NCI-H524 (cell line): ENCODE measurements at places on chromosomes 3 and 15.

GRCh38 chr3:126983276-126983652 lies 349 bp downstream of the PLXNA1 start:
- DNase-seq, result no peak

GRCh38 chr3:61236556-61236955 lies 14.7 kb downstream of the FHIT start:
- DNase-seq, result no peak

DNA sequence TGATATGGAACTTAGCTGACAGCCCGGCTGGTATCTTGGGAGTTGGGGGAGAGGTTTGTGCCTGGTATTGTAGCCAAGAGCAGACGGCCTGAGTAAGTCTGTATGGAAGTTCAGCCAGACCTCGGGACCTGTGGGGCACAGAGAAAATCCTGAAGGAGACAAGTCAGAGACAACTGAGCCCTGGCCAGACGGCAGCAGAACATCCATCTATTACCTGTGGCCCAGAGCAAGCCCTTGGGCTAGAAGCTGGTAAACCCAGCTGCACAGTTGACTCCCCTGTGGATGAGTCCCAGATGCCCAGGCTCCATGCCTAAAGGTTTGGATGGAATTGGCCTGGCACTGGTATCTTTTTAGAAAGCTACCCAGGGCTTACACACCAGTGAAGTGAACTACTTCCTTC lies 70.4 kb upstream of the DLG1 start:
- no peak for DNase-seq

DNA sequence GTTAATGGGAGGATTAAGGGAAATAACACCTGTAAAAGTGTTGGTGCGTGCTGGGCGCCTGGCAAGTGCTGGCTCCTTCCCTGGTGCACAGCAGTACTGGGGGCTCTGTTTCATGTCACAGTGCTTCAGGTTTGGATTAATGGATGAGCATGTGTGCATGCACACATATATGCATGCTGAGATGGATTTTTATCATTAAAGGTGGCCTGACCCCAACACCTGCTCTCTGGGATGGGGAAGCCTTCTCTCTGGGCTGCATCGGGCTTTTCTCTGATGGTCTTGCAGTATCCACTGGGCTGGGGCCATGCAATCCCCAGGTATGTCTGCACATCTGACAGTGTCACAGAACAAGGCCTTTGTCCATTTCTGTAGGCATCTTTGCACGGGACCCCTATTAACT lies 127.5 kb upstream of the PLXNA1 start:
- DNase-seq, result no peak

DNA sequence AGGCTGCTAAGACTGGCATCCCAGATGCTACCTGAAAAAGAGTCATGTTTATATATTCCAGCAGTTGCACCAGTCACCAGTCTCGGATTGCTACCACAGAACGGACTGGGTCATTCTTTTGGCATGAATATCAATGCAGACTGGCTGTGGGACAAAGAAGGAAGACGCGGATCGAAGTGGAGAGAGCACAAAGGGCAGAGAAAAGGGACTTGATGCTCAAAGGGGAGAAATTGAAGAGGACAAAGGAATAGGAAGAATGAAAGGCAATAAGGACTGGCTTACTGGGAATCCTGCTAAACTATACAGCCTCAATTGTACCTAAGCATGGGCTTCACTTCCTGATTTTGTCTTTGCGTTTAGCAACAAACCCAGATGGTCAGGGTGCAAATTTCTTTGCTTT lies 15.3 kb upstream of the DIS3L start:
- DNase-seq, result no peak

DNA sequence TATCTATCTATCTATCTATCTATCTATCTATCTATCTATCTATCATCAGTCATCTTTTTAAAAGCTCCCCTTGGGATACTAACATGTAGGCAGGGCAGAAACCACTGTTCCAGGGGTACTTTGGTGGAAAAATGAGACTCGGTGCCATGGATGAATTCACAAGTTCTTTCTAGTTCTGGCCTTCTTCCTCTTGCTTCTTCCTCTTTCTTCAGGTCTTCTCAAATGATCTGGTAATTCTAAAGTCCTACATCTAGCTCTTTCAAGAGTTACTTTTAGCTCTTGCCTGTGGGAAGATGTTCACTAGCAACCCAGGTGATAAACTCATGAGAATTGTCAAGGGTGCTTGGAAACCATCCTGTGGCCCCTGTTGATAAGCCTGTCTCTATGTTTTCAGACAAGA lies 168.5 kb upstream of the TBC1D5 start:
- no peak for DNase-seq

DNA sequence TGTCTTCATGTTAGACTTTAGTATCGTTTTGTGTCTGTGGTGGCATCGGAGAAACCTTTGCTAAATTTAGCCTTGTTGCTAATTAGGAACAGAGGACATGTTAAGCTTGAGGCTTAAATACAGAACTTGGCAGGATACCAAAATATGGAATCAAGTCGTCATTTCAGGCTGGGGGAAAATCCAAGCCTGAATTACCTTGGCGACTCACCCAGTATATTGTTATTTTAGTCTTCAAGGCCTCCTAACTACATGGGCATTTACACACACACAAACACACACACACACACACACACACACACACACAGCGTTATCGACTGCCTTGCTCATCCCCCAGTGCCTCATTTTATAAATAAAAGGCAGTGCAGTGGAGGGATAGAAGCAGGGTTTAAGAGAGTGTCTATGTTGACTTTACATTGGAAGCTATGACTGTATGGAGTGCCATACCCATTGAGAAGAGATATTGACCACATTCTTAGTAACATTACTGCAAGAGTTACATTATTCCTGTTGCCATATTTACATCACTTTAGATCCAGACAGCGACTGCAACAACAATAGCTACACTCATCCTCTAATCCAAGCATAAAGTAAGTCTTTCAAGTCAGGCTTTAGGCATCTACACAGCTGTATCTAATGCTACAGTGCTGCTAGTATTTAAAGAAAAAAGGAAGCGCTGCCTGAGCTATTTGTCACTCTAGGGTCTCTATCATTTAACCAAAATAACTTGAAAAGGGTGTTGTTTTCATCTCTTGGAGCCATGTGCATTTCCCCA lies 210.8 kb upstream of the SEMA6D start:
- DNase-seq, result peak; percentile 95

DNA sequence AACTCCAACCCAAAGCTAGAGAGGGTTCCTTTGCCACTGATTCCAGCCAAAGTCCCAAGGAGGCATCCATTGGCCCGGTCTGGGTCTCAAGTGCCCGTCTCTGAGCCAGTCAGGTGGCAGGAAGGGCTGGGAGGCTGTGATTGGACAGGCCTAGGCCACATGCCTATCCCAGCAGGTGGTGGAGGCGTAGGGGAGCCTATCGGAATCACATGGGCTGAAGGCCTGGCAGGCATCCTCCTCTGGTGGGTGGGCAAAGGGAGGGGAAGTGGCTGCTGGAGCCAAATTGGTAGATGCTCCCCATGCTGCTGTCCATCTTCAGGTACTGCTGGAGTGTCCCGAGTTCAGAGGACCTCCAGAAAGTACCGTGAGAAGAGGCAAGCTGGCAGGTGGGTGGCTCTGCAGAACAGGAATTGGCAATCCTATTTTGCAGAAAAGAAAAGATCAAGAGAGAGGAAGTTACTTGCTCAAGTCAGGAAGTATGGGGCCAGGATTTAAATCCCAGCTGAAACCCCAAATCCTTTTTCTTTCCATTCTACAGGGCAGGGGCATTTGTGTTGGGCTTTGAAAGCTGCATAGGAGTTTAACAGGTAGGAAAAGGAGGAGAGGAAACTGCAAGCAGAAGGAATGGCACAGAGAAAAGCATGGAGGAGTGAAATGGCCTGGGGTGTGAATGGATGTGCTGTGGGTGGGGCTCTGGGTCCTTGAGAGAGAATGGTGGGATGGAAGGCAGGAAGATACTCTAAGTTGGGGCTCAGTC lies 3.7 kb downstream of the CHST13 start:
- DNase-seq, result peak; percentile 18
